ENCODE measurements at places on chromosomes 2 and 18.

GRCh38 chr2:96397756-96398530 is 62.4 kb downstream of the NCAPH start:
- DNase-seq = no peak

DNA sequence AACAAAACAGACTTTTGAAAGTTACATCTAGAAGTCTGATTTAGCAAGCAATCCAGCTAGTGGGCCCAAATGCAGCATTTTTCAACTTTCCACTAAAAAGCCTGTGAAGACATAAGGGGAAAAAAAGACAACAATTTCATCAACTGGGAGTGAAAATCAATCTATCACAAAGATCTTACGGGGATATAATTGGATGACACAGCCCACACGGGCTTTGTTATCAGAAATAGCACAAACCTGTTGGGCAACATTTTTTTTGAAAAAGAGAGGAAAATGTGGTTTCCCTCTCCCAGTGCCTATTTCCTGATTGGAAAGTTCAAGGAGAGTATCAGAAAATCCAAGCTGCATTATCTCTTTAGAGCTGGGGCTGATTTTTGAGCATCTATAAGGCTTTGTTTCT is 132.7 kb downstream of the EVA1A start:
- DNase-seq = no peak

DNA sequence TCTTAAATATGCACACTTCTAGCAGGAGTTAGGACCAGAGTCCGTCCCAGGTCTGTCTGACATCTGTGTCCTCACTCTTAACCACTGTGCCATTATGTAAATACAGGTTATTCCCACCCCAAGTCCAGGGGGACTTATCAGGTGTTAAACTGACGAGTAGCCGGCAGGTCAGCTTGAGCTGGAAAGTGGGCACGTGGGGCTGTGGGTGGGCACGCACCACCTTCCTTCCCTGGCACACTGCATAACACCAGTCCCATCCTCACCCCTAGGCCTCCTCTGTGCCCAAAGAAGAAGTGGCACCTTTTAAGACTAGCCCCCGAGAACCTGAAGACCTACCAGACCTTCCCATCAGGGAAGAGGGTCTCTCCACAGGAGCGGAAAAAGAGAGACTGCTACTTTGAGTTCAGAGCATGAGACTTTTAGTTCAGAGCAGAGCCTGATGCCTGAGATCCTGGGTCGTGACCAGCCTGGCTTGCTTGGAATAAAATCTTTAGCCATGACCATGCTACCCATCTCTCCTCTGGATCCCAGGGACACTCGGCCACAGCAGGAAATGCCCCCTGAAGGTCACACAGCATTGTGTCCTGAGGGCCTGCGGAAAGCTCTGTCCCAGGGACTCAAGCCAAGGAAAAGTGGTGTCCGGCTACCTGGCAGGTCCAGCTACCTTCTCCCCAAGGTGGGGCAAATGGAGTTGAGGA is 62.0 kb downstream of the CIB4 start:
- DNase-seq = no peak

DNA sequence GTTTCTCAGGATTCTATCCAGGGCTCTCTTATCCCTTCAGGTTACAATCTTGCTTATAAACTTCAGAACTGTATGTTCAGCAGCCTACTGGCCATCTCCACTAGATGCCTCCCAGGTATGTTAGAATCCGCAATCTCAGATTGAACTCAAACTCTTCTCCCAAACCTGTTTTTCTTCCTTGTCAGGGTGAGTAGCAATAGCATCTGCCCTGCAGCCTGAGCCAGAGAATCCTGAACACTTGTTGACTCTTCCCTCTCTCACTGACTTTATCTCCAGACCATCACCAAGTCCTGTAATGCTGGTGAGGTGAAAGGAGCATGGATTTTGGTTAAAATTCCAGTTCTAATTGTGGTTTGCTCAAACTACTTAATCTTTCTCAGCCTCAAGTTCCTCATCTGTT is 82.6 kb upstream of the ALPP start:
- DNase-seq = no peak

GRCh38 chr2:60710707-60711106 is 45.4 kb upstream of the PAPOLG start:
- peak; percentile 51 for DNase-seq

- no peak for DNase-seq
These were observed 120.2 kb upstream of the ZNF516 start for GRCh38 chr18:76615065-76615733.

DNA sequence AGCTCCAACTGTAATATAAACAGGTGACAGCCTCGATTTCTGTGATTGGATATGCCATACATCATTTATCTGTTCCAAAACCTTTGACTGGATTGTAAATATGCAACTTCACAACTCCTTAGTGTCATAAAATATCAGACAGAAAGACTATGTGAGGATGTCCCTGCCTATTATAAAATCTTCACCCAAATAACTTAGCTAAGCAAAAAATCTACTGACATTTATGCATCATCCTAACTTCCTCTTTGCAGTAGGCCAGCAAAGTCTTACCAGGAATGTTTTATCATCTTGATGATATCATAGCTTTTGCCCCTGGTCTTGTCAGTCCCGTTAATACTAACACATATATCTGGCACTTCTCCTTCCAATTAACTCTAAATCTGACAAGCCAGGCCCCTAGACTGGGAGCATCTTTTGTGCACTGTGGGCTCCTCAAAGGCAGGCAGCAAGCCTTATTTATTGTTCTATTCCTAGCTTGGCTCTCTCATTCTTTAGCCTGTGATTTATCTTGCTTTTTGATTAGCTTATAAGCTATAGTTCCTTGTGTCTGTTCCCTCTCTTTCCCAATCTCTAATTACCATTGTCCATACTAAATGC is 356.5 kb upstream of the HNMT start:
- no peak for DNase-seq

DNA sequence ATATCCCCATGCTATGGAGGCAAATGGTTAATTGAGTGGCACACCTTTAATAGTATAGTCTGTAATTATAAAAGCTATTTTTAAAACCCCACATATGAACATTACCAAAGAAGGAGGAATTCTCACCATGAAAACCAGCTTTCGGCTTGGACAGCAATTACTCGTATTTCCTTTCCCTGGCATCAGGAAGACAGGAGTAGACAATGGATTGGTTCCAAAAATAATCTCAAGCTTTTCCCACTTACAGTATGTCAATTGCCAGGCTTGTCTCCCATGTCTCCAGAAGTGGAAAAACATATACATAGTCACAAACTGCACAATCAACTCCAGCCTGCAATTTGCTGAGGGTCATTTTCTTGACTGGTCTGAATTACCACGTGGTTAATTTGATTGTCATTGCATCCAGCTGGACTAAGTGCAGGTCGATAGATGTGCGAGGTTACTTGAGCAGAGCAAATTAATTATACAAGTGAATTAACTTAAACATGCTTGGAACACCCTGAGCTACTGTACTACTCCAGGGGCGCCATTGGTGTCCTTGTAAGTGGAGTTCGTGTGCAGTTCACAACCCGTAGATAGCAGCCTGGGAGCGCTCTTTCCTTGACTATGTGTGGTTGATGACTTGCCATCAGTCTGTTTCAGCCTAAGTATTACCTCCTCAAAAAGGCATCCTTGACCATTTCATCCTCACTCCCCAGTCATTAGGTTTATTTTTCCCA is 124.3 kb upstream of the PELI1 start:
- no peak for DNase-seq

DNA sequence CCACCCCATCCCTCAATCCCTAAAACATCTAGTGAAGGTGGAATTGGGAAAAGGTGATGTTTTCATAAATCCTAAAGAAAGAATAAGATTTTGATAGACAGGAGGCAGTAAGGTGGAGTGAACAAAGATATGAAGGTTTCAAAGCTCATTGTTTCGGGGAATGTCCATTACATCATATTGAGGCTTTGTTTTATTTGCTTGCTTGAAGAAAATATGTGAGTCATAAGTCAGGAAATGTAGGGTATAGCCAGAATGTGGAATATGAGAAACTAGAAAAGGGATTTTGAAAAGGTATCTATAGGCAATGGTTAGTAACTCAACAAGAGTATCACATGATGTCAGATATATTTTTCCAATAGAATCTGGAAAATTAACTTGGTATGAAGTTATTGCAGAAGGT is 1178.5 kb upstream of the ACVR2A start:
- DNase-seq = no peak

DNA sequence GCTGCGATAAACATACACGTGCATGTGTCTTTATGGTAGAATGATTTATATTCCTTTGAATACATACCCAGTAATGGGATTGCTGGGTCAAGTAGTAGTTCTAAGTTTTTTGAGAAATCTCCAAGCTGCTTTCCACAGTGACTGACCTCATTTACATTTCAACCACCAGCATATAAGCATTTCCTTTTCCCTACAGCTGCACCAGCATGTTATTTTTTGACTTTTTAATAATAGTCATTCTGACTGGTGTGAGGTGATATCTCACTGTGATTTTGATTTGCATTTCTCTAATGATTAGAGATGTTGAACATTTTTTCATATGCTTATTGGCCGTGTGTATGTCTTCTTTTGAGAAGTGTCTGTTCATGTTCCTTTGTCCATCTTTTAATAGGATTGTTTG is 22.8 kb downstream of the GALNT1 start:
- no peak for DNase-seq

DNA sequence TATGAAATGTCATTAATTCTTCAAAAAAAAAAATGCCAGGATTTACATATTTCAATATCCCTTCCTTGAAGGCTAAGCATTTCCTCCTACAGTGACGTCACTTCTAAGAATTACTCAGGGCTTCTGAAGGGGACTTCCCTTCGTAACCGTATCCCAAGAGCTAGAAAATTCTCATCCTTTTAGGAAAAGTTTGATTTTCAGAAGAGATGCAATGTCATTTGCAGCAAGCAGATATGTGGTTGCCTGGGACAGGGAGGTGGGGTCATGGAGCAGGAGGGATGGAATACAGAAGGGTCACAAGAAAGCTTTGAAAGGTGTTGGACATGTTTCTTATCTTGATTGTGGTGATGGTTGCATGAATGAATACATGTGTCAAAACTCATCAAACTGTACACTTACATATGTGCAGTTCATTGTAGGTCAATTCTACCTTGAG is 97.0 kb upstream of the ATL2 start:
- DNase-seq = no peak

DNA sequence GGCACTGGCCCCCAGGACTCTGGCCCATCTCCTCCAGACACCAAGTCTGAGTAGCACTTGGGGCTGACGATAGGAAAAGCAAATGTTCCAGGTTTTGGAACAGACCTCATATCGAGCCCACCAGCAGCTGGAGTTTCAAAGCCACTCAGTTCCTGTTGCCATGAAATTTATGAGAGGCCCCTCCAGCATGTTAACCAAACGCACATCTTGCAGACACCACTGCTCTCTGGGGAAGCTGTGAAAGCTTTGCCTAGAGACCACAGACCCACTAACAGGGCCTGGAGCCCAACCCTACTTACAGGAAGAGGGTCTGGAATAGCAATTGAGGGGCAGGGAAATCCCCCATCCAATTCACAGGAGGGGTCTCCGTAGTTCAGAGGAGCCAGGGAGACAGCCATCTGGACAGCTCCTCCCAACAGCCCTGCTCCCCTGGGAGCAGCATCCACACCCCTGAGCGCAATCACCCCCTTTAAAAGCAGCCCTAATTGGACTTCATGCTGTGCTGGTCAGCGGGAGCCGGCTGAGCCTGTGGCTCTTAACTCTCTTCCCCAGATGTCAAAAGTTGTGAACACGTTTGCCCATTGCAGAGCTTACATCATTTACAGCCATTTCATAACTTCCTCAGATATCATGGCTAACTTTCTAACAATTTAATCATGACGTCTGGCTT is 81.3 kb downstream of the TGFA start:
- DNase-seq = no peak

- DNase-seq = no peak
These were observed 820.7 kb upstream of the HS6ST1 start for GRCh38 chr2:129139380-129139779.

DNA sequence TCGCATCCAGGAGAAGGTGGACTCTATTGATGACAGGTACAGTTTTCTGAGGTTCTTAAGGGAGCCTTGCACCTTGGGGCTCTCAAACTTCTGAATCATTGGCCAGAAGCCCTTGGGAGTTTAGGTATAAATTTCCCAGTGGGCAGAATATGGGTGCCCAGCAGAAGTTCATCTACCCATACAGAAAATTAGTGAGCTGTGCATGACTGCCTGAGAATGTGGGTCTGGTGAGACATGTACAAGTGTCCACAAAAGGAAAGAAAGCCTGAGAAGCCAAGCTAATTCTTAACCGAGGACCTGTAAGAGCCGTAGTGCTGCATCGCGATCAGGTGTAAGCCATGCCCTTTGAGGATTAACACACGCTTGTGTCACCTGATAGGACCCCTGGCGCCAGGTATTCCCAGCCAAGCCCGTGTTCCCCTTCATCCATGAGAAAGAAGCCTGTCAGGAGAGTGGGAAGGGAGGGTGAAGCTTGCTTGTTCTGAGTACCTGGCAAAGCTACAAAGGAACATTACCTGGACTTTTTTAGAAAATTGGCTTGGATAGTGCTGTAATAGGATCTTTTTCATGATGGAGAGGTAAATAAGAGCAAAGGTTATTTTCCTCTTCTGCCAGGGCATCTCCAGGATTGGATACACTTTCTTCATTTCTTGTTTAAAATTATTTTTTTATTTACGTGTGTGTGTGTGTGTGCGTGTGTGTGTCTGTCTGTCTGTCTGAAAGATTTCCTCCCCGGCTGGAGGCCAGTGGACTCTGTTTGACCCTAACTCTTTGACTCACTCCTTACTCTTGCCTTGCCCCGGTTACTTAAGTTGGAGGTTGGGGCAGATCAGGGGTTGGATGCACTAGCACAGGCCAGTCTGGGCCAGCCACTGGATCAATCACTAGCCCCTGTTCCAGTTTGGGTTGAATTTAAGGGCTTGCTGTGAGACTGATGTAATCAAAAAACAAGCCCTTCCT is 90.4 kb upstream of the EML6 start:
- DNase-seq = no peak

DNA sequence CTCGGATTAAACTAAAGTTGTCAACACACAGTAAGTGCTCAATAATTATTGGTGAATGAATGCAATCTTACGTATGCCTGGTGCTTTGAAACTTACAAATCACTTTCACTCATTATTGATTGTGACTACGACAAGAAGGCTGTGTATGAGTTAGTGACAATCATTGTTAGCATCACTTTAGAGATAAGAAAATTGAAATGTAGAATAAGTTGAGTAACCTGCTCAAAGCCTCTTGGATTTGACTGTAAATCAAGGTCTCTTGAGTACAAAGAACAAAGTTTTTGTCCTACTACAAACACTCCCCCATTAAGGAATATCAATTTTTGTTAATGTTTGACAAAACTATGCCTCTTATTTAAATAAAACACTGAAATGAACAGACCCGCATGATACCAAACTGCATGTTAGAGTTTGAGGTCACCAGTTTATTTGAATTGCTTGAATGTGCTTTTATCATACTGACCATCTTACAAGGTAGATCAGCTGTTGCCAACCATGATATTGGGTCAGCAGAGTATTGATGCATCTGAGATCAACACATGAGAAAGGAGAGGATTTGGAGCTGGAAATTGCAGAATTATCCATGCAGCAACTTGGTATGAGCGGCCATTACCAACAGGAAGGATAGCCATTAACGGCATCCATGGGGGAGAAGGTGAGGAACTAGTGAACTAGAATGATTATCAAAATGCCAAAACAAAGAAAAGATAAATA is 142.1 kb downstream of the IRS1 start:
- no peak for DNase-seq
